ENCODE measurements at places on chromosomes 6 and 20.

GRCh38 chr6:153096792-153097191 is 34.3 kb downstream of the RGS17 start:
- DNase-seq = no peak

- peak; percentile 83 for DNase-seq
These were observed 25.3 kb downstream of the RBCK1 start for GRCh38 chr20:433300-433975.

DNA sequence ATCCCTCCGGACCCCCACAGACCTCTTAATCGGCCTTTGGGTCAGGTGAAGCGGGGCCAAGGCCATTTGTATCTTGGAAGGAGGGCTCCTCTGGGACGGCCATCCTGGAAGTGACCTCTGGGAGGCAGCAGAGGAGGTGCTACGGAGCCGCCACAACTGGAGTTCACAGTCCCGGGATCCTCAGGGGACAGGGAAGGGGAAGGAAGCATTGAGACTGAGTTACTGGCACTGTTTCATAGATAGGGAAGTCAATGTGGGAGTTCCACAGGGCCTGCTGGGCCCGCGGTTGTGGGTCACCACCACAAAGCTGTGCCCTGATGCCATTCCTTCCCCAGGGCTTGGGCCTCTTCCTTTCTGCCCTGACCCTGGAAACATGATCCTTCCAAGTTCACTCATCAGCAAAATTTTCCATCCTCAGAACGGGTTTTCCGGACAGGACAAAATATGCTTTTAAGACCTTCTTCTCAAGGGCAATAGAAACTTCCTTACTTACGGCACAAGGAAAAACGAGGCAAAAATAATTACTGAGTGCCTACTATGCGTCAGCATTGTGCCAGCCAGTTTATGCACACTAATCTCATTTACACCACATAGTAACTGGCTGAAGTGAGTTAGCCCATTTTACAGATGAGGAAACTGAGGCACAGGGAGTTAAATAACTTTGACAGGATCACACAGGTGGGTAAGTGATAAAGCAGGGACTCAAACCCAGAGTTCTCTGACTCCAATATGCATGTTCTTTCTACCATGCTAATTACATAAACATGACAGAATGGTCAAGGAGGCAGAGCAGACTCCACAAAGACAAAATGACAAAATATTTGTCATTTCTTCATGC is 143.8 kb downstream of the UNC5CL start:
- DNase-seq = no peak

- no peak for DNase-seq
These were observed 14.0 kb upstream of the KIF3B start for GRCh38 chr20:32263398-32263954.

DNA sequence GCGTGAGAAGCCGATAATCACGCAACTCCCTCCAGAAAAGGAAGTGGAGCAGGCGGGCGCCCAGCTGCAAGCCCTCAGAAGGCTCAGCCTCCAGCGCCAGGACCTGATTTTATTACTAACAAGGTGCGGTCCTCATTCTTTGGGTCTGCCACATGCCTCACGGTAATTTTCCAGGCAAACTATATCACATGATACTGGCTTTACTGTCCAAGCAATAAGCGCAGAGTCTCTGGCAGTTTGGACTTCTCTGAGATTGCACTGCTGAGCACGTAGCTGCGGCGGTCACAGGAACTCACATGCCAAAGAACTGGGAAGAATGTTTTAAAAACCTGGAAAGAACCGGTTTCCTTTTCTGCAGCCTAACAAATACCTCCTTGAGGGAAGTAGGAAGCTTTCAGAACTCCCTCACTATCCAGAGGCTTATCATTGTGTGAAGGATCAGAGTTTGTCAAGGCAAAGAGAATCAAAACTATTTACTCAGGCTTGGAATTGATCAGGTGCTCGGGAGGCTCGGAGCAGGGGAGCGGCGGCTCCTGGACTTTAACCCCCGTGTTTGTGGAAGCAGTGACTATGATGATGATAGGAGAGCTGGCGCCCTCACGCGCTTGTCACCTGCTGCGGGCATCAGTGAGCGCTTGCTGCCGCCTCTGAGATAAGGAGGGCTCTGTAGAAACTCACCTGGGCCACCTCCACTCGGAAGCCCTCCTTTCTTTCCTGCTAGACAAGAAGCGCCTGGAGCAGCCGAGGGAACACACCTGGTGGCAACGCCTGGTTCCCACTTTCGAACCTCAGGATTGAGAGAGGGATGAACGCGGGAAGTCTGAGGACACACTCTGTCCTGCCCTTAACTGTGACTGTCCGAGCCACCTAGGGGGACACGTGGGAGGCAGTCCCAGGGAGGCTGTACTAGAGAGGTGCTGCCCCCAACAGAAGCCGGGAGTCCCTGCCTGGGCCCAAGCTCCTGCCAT is 27.2 kb upstream of the SYNJ2 start:
- DNase-seq = no peak

- DNase-seq = no peak
These were observed 945.8 kb upstream of the ADGRB3 start for GRCh38 chr6:67689329-67689728.

DNA sequence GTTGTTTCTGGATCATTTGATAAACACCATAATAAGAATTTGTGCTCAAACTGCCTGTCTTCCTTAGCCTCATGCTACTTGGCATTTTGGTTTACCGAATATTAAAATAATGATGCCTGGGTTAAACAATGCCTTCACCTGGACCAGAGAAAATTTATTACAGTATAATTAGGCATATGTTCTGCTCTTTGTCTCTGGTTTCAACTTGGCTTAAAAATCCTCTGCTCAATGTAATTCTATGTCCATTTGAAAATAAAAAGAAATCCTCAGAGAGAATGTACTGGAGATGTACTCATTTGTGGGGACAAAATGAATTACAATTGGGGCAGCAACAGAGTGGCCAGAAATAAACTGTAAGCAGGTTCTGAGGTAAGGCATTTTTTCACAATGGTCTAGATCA is 95.0 kb downstream of the DST start:
- DNase-seq = no peak

DNA sequence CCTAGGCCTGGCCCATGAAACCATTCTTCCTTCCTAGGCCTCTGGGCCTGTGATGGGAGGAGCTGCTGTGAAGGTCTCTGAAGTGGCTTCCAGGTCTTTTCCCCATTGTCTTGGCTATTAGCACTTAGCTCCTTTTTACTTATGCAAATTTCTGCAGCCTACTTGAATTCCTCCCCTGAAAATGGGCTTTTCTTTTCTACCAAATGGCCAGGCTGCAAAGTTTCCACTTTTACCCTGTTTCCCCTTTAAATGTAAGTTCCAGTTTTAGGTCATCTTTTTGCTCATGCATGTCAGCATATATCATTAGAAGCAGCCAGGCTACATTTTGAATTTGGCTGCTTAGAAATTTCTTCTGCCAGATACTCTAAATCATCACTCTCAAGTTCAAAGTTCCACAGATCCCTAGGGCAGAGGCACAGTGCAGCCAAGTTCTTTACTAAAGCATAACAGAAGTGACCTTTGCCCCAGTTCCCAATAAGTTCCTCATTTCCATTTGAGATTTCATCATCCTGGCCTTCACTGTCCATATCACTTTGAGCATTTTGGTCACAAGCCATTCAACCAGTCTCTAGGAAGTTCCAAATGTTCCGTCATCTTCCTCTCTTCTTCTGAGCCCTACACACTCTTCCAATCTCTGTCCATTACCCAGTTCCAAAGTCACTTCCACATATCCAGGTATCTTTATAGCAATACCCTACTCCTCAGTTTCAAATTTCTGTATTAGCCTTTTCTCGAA is 71.9 kb downstream of the TBC1D7 start:
- DNase-seq = no peak

GRCh38 chr20:7346026-7346425 is 578.5 kb downstream of the BMP2 start:
- DNase-seq = no peak

GRCh38 chr6:3522561-3523260 is 65.9 kb upstream of the SLC22A23 start:
- no peak for DNase-seq

DNA sequence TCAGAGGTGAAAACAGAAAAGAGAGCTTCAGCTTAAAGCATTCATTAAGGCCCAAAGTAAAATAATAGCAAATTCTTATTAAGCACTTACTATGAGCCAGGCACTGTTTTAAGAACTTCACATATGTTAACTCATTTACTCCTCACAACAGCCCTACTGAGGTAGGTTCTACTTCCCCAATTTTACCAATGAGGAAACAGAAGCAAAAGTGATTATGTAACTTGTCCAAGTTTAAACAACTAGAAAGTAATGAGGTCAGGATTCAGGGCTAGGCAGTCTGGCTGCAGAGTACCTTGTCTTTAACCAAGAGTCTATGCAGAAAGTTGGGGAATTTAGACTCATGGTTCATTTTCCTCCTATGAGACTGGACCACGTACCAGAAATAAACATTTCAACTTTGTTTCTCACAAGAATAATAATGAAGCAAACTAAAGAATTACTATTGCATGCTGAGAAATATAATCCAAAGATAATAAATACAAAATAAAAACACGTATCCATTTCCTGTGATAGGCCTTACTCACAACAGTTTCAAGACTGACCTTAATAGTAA is 3.8 kb downstream of the COL21A1 start:
- no peak for DNase-seq

- no peak for DNase-seq
These were observed 995.8 kb upstream of the FLRT3 start for GRCh38 chr20:15333170-15333569.

DNA sequence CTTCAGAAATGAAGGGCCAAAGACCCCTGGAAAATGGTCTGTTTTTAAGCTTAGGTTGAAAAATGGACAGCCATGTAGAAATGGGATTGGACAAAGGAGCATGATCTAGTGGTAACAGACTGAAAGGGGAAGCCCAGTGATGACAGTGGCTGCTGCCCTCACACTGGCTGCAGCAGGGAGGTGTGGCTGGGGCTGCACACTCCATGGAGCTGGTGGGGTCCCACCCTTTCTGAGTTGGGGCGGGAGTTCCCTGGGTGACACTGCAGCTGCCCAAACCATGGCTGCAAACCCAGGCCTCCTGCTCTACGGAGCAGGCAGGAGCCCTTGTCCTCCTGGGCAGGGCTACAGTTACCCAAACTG is 8.5 kb upstream of the PACSIN1 start:
- DNase-seq = no peak

GRCh38 chr6:106882138-106882537 is 92.4 kb downstream of the CD24 start:
- DNase-seq = no peak

- no peak for DNase-seq
These were observed 33.0 kb downstream of the METTL24 start for GRCh38 chr6:110325197-110325596.

GRCh38 chr6:43173591-43174262 is 2.7 kb downstream of the SRF start:
- no peak for DNase-seq

GRCh38 chr6:49515485-49516146 is 15.9 kb downstream of the GLYATL3 start:
- no peak for DNase-seq

GRCh38 chr6:64644024-64644423 is 1008.4 kb downstream of the PHF3 start:
- no peak for DNase-seq

DNA sequence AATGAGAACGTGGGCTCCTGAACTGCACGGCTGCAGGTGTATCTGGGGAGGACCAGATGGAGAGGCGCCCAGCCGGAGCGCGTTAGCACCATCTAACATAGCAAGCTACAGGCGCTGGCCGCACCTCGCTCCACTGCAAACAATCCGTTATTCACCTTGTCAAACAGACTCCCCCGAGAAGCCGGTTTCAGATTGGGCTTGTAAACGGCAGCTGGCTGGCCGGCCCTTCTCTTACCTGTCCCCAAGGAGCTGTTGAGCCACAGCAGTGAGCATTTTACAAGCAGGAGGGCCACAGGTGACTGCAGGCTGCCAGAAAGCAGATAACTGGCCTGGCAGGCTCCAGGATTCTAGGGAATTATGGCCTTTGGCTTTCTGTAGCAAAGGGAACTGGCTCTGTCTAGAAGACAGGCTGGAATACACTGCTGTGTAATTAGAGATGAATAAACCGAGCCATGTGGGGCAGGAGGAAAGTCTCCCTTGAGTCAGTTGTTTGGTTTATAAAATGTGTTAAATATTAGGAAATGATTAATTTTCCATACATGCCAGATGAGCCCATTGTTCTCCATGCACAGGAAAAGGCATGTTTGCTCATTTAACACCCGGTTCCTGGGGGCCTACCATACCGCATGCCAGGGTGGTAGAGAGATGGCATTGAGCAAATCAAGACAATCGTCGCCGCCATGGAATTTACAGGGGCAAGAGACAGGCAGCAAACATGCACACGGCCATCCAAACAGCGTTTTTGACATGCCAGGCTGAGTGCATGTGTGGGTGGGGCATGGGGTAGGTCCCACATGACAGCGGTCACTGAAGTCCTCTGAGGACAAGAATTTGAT is 159.3 kb downstream of the NFATC2 start:
- DNase-seq = no peak

- DNase-seq = no peak
These were observed 28.1 kb downstream of the COL11A2 start for GRCh38 chr6:33164176-33164575.

DNA sequence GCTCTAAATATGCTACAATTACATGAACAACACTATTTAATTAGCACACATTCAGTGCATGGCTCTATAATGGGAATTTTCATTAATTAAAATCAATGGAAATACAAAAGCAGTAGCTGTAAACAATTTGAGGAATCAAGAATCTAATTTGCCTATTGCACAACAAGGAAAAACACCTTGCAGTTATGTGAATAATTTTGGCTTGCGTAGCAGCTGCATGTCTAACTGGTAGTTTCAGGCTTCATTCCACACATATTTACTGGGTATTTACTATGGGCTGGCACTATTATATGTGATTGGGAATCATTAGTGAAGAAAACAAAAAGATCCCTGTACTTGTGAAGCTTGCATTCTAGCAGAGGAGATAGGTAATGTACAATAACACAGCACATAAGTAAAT is 26.4 kb downstream of the KIF6 start:
- no peak for DNase-seq
